ENCODE measurements at places on chromosomes 6 and 20. TPM values are rescaled to one million over a fixed set of nuclear protein-coding genes. Genes with fewer than 3 reads are reported as not detected.

DNA sequence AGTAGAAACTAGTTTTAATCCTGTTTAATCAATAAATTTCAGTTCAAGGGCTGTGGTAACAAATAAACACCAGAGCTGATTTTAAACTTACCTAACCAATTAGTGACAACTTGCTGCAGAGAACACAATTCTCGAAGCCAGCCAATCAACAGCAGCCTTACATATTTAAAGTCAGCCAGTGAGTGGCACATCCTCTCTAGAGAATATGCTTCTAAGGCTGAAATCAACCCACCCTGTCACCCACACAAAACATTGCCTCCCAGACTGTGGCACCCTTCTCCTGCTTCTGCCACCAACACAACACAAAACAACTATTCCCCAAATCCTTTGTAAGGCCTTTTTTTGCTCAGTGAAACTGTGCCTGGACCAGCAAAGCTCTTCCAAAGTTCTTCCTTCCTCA is 306.0 kb downstream of the EYA4 start:
- no peak for DNase-seq

- no peak for DNase-seq
These were observed 40.2 kb upstream of the TRAM2 start for GRCh38 chr6:52617087-52617486.

BEND6 gene
- 0.27 TPM for total RNA-seq

TMEM217 gene
- total RNA-seq: 13.7 TPM
